ENCODE measurements at places on chromosomes 12 and 14. TPM values are rescaled to one million over a fixed set of nuclear protein-coding genes. Genes with fewer than 3 reads are reported as not detected.
A peak's percentile ranks its signal among the peaks of the same experiment; 100 is the strongest.

- no peak for DNase-seq
Observed at GRCh38 chr14:103519837-103520212, 2.8 kb downstream of the CKB start.

DNA sequence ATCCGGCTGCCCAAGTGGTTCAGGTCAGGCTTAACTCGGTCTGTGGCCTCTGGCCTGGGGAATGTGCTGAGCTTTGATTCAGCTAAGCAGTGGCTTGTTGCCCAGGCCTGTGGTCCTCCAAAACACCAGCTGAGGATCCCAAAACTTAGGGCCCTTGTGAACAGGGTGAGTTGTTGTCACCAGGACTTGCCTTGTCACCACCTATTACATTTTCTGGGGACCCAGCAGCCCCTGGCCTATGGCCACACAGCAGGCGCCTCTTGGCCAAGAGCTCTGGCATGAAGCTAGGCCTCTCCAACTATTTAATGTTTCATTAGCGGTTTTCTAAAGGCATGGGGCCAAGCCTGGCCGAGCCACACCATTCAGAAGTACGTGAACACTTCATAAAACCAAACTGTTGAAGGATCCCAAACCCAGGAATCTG, 343.7 kb downstream of the CACNA1C start:
- DNase-seq: no peak

GRCh38 chr14:94885481-94886155, 115.7 kb upstream of the GSC start:
- no peak for DNase-seq

- DNase-seq: no peak
Observed at GRCh38 chr12:95995238-95996031, 709 bp downstream of the HAL start.

GRCh38 chr14:71550367-71550766, 381.9 kb upstream of the RGS6 start:
- no peak for DNase-seq

GRCh38 chr12:14999021-14999694, 26.3 kb downstream of the PDE6H start:
- DNase-seq: peak; percentile 74

DNA sequence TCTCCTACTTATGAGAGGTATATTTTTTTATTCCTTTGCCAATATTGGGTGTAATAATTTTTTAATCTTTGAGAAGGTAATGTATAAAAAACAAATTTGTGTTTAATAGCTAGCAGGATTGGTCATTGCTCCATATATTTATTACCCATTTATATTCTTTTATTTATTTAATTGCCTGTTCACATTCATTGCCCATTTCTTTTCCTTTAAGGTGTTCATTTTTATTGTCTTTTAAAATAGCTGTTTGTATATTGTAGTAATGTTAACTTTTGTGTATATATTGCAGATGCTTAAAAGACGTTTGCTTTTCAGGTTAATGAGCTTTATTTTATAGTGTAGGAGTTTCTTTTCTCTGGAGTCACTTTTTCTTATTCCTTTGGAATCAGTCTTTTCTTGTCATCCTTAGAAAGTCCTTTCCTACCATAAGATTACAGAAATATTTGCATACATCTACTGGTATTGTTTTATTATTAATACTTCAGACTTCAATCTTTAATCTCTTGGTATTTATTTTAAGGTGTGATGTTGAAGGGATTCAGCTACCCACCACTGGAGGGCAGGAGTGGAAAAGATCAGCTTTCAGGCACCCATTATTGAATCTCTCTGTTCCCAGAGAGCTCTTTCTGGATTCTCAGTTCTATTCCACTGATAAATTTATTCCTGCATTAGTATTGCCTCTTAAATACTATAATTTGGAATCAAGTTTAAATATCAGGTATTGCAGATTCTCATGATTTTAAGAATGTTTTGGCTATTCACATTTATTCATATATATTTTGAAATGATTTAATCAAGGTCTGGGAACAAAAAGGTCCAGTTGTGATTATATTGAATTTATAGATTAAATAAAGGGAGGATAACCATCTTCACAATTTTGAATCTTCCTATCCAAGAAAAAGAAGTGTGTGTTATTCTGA, 17.3 kb downstream of the PPM1A start:
- no peak for DNase-seq

DNA sequence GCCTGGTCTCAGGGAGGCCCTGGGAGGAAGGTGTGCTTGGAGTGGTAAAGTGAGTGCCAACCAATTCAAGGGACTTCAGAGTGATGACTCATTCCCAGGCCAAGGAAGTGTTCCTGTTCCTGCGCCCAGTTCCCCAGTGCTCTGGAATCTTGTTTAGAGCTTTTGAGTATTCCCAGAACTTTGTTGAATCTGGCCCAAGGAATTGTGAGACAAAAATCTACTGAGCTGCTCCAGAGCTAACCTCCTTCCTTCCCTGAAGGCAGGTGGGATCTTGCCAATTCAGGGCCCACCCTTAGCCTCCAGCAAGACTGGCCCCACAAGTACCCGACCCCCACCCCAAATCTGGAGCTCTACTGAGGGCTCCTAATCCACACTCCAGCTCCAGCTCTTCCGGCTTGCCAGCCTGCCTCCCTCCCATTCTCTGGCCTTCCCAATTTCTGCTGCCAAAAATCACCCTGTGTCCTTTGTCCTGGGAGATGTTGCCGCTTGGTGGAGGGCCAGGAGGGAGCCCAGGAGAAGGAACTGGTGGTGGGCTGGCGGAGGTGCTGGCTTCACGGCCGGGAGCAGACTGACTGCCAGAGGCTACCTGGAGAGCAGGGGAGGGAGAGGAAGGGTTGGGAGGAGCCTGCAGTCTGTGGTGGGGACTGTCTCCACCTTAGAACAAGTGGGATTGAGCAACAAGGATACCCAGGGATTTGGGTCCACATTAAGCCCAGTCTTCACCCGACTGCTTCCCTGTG, 2.0 kb upstream of the ATN1 start:
- no peak for DNase-seq

- DNase-seq: no peak
Observed at GRCh38 chr12:124347335-124347734, 52.4 kb downstream of the RFLNA start.

- DNase-seq: no peak
Observed at GRCh38 chr12:26359576-26359975, 164.2 kb downstream of the SSPN start.

DNA sequence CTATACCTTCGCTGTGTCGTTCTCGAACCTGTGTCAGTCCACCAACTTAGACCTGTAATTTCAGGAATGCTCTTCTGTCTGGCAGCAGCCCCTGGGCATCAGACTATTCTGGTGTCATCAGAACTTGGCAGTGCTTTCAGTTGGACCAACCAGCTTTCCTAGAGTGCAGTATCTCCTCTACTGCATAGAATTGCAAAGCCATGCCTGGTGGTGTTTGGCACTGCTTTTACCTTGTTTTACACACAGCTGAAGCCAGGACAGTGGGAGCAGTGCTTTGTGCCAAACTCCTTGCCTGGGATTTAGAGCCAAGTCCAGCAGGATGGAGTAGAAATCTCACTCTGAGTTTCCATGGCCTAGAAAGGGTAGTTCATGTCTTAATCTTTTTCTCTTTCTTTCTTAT, 1.5 kb downstream of the FLVCR2 start:
- DNase-seq: no peak

DNA sequence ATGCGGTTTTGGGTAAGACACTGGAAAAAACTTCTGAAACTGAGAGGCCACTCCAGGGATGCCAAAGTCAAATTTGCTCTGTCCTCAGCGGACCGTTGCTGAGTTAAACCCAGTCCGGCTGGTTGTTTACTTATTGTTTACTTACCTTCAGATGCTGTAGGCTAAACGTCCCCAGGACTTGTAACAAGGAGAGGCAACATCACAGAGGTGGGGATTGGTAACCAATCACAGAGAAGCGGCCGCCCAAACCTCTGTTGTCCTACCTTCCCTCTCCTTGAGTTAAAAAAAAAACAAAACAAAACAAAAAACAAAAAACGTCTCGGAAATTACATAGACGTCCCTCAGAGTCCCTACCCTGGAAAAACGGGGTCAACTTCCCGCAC, 380 bp downstream of the ANO2 start:
- DNase-seq: no peak

GRCh38 chr12:110353211-110353965, 50.1 kb downstream of the ANAPC7 start:
- no peak for DNase-seq

- no peak for DNase-seq
Observed at GRCh38 chr12:53067074-53067992, 11.9 kb downstream of the SPRYD3 start.

DNA sequence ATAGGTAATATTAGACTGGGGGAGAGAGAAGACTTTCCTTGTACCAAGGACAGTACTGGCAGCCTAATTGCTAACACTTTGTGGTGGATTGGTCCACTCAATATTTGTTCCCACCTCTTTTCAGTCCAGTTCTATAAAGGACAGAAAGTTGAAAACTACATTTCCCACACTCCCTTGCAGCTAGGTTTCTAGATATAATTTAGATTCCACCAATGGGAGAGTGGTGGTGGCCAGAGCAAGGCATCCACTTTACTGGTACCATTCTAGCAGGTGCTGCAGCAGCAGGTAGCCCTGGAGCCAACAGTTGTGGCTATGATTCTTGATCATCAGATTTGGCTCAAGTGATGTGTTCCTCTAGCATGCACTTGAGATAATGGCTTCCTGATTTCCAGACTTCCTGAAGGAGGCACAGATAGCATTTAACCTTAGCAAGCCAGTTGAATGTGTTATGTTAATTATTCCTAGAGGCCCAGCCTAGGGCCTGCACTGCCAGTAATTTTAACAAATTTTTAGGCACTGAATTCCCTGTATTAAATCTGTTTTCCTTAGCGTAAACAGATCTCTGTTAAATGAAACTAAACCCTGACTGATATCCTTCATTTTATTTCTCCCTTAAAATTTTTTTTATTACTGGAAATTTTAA, 24.4 kb downstream of the SLC38A1 start:
- DNase-seq: no peak

DNA sequence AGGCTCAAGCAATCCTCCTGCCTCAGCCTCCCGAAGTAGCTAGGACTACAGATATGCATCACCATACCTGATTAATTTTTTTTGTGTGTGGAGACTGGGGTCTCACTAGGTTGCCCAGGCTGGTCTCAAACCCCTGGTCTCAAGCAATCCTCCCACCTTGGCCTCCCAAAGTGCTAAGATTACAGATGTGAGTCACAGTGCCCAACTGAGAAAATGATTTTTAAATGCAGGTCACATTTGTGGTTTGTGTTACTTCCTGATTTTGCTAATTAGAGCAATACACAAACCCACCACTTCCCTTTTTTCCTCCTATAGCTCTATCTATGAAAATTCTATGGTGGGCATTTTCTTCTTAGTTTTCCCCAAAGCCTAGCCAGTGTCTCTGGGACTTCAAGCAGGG, 45.5 kb upstream of the TMEM263 start:
- no peak for DNase-seq

DNA sequence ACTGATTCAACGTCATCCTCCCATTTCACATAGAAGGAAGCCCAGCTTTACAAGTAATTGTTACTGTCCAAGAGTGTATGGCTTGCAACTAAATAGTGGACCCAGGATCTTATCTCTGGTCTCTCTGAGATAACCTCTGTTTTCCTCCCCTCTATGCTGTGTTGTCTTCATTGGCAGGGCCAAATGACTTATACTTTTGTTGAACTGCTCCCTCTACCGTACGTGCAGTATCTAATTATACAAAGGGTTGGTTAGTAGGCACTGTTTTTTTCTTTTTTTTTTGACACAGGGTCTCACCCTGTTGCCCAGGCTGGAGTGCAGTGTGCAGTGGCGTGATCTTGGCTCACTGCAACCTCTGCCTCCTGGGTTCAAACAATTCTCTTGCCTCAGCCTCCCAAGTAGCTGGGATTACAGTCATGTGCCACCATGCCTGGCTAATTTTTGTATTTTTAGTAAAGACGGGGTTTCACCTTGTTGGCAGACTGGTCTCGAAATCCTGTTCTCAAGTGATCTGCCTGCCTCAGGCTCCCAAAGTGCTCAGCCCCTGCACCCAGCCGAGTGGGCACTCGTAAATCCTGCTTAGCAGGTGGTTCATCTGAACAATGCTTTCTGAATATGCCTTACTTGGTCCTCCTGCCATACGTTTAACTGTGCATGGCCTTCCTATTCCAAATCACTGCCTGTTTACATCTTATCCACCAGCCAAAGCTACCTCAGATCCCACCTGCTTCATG, 162.1 kb downstream of the ADCK1 start:
- no peak for DNase-seq

DNA sequence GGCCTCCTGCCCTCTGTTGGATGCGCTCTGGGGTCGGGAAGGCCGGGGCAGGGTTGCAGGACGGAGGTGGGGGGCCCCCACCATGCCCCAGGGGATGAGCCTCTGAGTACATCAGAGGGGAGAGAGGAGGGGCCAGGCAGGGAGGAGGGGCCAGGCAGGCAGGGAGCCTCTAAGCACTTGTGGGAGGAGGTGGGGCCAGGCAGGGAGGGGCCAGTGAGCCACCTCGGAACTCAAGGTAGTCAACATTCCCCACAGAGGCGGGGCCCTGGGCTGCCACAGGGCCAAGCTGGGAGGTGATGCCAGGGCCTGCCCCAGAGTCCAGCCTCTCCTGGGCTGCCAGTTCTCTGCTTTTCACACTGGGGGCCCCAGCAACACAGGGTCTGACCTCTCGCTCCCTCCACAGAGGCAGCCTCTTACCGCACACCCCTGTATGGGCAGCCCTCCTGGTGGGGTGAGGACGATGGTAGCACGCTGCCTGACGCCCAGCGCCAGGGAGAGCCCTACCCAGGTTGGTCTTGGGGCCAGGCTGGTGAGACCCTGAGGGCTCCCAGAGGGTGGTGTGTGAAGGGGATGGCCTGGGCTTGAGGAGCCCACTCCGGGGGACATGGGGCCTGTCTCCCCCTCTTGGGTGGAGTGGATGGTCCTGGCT, 17.4 kb downstream of the CEP170B start:
- DNase-seq: no peak

DNA sequence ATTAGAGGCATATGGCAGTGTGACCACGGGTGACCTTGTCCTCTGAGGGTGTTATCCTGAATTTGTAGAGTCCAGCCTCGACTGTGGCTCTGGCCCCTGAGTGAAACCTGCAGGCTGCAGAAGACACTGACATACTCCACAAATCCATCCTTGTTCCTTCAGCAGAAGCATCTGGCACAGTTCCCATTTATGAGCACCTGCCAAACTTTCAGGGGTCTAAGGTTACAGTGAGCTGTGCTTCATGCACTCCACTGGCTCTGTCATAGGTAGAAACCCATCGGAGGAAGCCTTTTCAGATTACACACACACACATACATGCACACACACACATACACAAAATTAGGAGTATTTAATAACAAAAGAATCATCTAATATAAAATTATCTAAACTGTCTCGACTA, 13.6 kb upstream of the NUAK1 start:
- no peak for DNase-seq

DNA sequence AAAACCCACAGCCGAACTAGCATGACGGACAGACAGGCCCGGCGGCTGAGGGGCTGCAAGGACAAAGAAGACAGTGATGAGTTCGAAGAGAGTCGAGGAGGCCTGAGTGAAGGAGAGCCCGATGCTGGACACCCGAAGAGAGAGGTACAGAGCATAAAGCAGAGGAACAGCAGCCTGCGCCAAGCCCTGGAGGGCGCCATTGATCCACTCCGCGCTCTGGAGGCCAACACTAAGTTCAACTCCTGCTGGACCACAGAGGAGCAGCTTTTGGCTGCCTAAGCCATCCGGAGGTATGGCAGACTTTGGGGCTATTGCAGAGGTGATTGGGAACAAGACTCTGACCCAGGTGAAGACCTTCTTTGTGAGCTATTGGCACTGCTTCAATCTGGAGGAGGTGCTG, 7.8 kb upstream of the PLXNC1 start:
- no peak for DNase-seq

CSRP2 gene
- 83.5 TPM for polyA plus RNA-seq

PDZRN4 gene
- polyA plus RNA-seq: 5.7 TPM

TMED10 gene
- polyA plus RNA-seq: 251 TPM

SLC11A2 gene
- polyA plus RNA-seq: 43.4 TPM

TGM1 gene
- polyA plus RNA-seq: 2.5 TPM

TEX52 gene
- 0.60 TPM for polyA plus RNA-seq

CCDC177 gene
- polyA plus RNA-seq: 0.10 TPM
